ENCODE measurements at places on chromosomes 5 and 9.

DNA sequence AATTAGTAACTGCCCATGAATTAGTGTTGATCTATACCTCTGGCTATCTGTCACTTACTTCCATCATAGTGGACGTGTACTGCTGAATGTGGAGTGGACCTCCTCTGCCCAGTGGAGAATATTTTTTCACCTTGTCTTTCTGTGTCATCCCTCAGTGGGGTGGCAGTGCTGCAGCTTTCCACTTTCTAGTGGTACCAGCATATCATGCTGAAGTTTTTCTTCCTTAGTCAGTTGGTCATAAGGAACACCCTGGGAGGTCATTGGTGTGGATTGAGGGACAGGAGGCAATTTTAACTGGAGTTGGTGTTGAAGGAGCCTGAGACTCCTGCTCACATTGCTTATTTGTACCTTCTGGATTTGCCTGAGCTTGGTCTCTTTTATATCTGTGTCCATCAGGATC, 151.7 kb upstream of the ANKH start:
- no peak for DNase-seq

DNA sequence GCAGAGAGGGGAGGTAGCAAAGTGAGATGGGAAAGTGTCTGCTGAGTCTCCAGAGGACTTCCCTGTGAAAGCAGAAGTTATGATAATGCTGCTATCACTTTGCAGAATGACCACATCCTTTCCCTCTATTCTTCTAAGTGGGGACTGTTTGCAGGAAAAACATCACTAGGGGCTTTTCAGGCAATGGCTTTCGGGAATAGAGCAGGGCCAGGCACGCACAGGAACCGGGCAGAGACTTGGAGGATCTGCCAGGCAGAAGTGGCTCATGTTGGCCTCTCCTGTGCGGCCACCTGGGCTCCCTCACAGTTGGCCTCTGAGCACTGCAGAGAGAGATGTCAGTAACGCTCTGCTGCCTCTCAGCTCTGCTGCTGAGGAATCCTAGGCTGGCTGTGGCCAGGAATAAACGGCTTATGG, 214.7 kb downstream of the MAST4 start:
- no peak for DNase-seq

DNA sequence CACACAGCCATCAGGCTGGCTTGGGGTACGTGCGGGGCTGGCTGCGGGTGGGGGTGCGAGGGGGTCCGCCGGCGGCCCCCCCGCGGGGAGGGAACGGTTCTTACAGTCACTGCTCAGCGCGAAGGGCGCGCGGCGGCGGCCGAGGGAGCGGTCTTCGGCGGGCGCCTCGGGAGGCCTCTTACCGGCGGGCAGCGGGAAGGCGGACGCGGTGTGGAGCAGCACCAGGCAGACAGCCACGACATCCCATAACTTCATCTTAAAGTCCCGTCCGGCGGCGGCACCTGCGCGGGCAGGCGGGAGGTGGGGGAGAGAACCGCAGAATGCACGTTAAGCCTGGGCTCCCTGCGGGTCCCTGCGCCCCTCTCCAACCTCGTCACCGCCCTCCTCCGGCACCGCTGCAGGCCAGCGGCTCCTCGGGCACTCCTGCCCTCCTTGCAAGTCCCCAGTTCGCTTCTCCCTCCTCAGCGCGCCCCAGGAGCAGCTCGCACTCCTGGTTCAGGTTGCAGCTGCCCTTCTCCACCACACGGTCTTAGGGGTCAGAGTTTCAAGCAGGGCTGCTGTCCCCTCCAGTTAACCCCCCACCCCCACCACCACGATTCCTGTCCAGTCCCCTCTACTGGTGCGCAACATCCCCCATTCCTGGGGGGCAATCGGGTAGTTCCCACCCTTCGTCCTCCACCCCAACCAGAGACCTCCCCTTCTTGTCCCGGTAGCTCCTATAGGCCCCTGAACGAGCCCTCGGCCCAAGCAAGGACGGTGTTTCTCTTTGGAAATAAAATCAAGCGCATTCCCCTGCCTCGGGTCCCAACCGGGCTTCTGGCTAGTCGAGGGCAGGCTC, 5.1 kb downstream of the GDNF start:
- DNase-seq, result no peak

GRCh38 chr9:76654575-76654974, 109.7 kb upstream of the PCA3 start:
- no peak for DNase-seq

- DNase-seq, result no peak
These were observed 8.4 kb downstream of the RALGDS start for GRCh38 chr9:133112663-133113026.

DNA sequence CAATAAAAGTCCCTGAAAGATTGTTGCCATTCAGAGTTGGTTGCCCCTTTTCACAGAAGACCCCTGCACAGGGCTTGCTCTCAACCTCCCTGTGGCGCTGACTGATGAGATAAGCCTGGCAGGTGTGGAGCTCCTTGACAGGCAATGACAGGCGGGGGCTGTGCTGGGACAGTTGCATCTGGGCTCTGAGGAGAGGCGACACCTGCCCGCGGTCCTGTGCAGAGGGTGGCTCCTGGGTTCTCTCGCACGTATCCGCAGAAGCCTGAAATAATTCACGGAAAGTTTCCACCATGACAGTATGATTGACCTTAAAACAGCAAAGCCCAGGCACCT, 19.8 kb upstream of the EXOC3 start:
- no peak for DNase-seq

DNA sequence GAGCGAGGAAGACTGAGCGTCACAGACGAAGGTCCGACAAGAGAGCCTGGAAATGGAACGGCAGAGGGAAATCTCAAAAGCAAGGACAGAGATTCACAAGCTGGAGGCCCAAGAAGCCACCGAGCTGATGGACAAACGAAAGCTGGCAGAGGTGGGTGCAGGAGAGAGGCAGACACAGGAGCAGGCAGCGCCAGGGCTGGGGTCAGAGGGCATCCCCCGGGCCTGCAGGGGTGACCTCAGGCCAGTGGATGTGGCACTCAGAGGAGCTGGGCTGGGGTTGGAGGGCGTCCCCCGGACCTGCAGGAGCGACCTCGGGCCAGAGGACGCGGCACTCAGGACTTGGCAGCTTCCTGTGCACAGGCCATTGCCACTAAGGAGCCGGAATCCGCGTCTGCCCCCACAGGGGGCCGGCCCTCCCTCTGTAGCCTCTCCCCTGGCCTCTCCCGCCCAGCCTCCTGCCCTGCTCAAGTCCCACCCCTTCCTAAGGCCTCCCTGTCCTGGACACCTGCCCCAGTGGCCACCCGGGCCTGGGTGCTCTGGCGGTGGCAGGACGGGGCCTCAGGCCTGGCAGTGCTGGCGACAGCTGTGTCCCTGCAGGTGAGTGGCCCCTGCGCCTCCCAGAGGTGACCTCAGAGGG, 40.4 kb downstream of the EXD3 start:
- no peak for DNase-seq

- DNase-seq, result no peak
These were observed 311.2 kb upstream of the SEMA6A start for GRCh38 chr5:116885825-116886224.

- no peak for DNase-seq
These were observed 29.3 kb upstream of the PDE8B start for GRCh38 chr5:77181173-77181572.

GRCh38 chr9:99134893-99135341, 30.0 kb downstream of the TGFBR1 start:
- no peak for DNase-seq

DNA sequence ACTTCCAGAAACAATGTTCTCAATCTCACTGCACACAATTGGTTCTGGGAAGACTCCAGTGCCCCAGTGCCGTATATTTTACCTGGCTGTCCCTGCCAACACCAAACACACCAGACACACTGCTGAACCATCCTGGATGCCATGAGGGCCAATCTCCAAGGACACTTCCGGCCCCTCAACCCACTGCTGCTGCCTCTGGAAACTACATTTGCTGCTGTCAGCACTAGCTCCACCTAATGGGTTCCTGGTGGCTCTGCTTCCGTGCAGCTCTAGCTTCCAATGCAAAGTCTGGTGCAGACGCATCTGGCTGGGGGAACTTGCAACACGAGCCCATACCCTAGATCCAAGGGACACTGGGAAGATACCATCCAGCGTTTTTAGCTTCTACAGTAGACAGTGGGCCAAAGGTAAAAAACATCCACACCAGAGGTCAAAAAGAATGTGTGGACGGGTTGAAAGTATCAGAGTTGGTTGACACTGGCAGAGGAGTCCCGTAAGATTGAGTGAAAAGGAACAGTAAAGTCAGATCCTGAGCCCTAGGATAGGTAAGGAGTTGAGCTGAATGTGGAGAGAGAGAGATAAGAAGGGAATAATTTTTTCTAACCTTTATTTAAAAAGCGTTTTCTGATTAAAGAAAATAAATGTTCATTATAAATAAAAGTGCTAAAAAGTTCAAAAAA, 99.7 kb upstream of the KIF2A start:
- no peak for DNase-seq

DNA sequence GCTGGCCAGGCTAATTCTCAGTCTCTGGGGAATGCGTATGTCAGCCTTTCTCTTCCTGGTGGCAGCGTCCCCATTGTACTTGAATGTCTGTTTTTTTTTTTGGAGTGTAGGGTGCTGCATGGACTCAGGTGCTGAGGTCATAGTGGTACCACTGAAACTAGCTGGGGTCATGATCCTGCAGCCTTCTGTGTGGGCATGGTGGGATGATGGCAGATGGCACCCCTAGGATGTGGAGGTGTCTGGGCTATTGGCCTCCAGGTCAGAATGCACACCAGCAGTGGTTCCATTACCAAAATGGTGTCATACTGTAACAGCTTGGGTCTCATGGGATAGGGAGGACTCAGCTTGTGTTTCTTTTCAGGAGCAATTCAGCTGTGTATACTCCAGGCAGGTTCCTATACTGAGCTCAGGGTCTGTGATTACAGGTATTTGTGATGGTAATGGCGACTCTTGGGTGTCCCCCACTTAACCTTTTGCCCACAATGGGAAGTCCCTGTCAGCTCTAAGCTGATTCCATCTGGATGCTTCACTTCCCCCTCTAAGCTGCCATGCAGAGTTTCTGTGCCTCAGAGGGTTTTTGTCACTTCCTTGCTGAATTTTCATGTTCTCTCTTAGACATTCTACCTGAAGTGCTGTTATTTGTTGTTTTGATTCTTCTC, 17.9 kb downstream of the HSD17B4 start:
- no peak for DNase-seq

DNA sequence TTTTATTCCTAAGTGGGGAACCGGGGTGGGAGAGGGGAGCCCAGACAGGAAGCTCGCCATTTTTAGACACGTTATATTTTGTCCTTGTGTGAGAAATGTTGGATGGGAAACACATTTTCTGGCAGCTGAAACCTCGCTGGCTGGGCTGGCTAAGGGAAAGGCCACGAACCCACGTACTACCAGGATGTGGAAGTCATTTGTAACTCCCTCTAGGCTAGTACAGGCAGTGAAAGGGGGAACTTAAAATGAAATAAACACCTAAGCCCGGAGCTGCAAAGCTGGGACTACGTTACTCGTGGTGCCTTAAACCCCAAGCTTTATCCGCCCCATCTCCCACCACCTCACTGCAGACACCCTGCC, 42.5 kb downstream of the TMEM174 start:
- DNase-seq, result no peak

- peak; percentile 42 for DNase-seq
These were observed 102.8 kb upstream of the DAP start for GRCh38 chr5:10863763-10864383.

DNA sequence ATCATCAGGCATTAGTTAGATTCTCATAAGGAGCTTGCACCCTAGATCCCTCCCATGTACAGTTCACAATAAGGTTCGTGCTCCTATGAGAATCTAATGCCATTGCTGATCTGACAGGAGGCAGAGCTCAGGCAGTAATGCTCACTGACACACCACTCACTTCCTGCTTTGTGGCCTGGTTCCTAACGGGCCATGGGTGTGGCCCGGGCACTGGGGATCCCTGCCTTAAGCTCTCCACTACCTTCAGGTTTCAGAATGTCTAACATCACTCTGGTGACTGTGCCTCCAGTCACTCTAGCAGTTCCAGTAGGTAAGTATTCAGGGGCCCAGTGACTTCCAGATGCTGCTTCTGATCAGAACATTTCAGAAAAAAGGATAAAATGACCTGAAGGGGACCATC, 152.4 kb downstream of the LRRC70 start:
- no peak for DNase-seq

DNA sequence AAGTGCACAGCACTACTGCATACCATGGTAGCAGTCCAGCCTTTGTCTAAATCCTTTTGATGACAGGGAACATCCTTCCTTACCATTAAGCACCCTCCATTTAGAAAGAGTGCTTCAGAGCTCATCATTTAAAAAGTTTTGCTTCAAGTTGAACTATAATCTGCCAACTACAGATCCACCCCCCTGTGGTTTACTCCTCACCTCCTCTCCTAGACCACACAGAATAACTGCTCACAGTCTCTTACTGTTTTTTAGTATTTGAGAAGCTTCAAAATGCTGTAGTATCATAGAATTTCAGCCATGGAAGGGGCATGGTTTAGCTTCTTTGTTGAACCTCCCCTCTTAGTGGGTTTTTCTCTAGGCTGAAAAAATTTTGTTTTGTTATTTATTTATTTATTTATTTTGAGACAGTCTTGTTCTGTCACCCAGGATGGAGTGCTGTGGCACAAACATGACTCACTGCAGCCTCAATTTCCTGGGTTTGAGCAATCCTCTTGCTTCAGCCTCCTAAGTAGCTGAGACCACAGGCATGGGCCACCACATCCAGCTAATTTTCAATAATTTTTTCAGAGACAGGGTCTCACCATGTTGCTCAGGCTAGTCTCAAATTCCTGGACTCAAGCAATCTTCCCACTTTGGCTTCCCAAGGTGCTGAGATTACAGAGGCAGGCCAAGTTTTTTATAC, 384.3 kb upstream of the RFX3 start:
- no peak for DNase-seq

DNA sequence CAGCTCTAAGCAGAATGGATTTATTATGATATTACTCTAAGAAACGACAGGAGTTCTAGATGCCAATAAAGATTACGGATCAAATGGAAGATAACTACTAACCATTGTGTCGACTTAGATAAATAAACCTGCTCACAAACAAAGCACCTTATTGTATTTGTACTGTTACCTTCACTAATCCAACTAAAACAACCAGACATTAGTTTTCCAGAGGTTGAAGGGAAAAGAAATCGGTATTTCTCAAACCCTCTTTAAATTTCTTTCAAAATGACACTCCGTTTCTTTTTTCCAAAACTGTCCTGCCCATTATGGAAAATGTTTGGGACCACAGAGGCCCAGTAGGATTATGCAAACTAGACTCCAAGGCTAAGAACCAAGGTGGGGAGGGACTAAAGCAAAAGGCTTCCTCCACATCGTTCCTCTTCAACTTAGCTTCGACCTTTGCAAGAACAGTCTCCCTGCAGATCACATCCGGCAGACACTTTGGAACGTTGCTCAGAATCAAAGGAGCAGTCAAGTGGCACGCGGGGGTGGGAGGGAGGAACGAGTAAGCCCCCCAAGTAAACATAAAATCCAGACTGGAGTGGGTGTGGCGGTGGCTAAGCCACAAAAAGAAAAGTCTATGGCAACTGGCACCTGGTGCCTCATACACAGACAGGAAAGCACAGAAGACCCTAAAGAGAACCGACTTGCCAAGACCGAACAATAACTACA, 2.7 kb downstream of the MLLT3 start:
- peak; percentile 13 for DNase-seq

Data from stimulated activated CD4-positive, alpha-beta T cell treated with anti-CD3 and anti-CD28 coated beads, Interleukin-4, amount 100 ng/mL, for 1 hour (primary cell).